Immature natural killer cell (primary cell): ENCODE measurements at places on chromosomes 7 and 10.
A peak's percentile ranks its signal among the peaks of the same experiment; 100 is the strongest.

DNA sequence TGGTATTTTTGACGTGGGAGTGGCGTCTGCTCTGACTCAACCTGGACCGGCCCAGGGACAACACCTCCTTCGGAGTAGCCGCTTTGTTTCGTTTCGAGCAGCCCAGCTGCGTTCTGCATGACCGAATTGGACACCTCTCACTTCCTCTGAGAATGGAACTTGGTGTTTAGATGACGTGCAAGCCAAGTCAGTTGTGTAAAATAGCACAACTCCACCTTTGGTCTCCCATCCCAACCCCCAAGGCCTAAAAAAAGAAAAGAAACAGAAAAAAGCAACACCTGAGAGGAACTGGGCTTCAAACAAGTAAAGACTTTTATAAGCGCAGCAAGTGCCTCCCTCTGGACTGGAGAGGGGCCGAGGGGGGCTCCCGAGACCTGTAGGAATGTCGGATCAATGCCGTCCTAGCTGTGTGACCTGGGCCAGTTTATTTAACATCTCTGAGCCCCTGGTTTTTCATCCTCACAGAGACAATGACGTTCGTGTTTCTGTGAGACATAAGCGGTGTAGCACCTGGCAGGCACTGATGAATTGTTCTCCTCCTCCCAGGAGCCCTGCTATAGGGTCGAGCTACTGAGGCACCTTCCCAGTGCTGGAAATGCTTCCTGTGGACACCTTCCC lies 52.0 kb upstream of the SMNDC1 start:
- H3K4me1 ChIP-seq = peaks cover 7% of the 10 kb centered on the region
- no peaks in the 10 kb centered on the region for H3K36me3 ChIP-seq
- H3K4me3 ChIP-seq = peak overlapping the region; percentile 12

DNA sequence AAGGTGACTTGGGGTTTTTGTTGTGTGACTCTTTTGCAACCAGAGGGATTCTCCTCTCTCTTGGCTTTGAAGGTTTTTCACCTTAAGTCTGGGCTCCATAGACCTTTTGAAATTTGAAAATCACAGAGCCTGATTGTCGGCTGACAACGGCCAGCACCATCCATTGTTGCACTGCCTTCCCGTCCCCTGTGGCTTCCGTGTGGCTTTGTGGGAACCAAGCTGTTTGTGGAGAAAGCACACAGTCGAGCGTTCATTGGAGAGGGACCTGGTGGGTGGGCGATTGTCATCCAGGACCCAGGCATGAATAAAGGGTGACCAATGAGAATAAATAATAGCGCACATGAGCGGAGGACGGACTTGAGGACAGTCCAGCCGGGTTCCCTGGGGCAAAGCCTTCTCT lies 7.4 kb upstream of the RAMP3 start:
- no peak overlapping the region for H3K4me3 ChIP-seq
- no peaks in the 10 kb centered on the region for H3K4me1 ChIP-seq
- no peaks in the 10 kb centered on the region for H3K27me3 ChIP-seq
- DNase-seq = no peak
- H3K36me3 ChIP-seq = no peaks in the 10 kb centered on the region
- H3K27ac ChIP-seq = no peak overlapping the region

DNA sequence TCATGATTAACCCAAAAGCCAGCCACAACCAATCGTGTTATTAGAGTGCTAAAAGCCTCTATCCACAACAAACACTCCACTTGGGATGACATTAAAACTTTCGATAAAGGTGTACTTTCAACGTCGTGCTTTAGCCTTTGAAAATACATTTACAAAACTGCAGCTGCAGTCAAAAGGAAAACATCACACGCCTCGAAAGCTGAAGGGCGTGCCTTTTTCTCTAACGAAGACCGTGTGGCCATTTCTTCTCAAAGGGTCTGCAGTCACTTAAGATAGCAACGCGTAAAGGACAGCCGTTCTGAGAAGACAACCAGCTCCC lies 1.1 kb downstream of the ARHGAP12 start:
- H3K27me3 ChIP-seq = peaks cover 24% of the 10 kb centered on the region
- no peaks in the 10 kb centered on the region for H3K36me3 ChIP-seq
- peaks cover 49% of the 10 kb centered on the region for H3K4me1 ChIP-seq
- no peak for DNase-seq

DNA sequence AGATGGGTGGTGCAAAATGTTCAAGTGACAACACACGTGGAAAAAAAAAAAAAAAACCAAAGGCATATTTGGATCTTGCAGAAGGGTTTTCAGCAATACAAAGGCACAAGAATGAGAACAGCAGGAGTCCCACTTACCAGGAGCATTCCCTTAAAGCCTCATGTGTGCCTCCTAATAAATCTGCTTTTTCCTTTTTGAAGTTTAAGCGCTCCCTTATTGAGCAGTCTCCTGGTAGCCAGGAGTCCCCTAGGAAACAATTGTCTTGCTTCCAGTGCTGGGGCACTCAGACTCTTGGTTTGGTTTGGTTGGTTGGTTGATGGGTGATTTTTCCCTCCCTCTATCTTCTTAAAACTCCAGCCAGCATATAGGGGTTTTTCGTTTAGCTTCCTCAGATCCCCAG lies 321.8 kb upstream of the NFE2L3 start:
- no peak overlapping the region for H3K27ac ChIP-seq
- H3K27me3 ChIP-seq = no peaks in the 10 kb centered on the region
- no peak for DNase-seq
- H3K4me1 ChIP-seq = no peaks in the 10 kb centered on the region
- no peak overlapping the region for H3K4me3 ChIP-seq
- H3K36me3 ChIP-seq = no peaks in the 10 kb centered on the region

- H3K36me3 ChIP-seq = no peaks in the 10 kb centered on the region
- no peak for DNase-seq
- H3K4me3 ChIP-seq = no peak overlapping the region
- H3K27me3 ChIP-seq = peaks cover 3% of the 10 kb centered on the region
Observed at GRCh38 chr7:11489280-11489679, 342.7 kb downstream of the THSD7A start.

- H3K4me1 ChIP-seq = peaks cover under 1% of the 10 kb centered on the region
- DNase-seq = no peak
- H3K27ac ChIP-seq = no peak overlapping the region
- H3K36me3 ChIP-seq = peaks cover 28% of the 10 kb centered on the region
- no peak overlapping the region for H3K4me3 ChIP-seq
Observed at GRCh38 chr7:5709347-5709950, 72.0 kb downstream of the RNF216 start.

GRCh38 chr7:157490465-157490912 lies 153.7 kb downstream of the DNAJB6 start:
- H3K4me1 ChIP-seq = peaks cover 16% of the 10 kb centered on the region
- peak overlapping the region; percentile 48 for H3K27ac ChIP-seq
- H3K4me3 ChIP-seq = peak overlapping the region; percentile 53
- no peaks in the 10 kb centered on the region for H3K36me3 ChIP-seq
- DNase-seq = peak; percentile 78

GRCh38 chr7:112362731-112363131 lies 87.5 kb upstream of the IFRD1 start:
- no peaks in the 10 kb centered on the region for H3K4me1 ChIP-seq
- no peaks in the 10 kb centered on the region for H3K36me3 ChIP-seq
- no peak for DNase-seq
- peaks cover 6% of the 10 kb centered on the region for H3K27me3 ChIP-seq
- no peak overlapping the region for H3K4me3 ChIP-seq
- H3K27ac ChIP-seq = no peak overlapping the region

DNA sequence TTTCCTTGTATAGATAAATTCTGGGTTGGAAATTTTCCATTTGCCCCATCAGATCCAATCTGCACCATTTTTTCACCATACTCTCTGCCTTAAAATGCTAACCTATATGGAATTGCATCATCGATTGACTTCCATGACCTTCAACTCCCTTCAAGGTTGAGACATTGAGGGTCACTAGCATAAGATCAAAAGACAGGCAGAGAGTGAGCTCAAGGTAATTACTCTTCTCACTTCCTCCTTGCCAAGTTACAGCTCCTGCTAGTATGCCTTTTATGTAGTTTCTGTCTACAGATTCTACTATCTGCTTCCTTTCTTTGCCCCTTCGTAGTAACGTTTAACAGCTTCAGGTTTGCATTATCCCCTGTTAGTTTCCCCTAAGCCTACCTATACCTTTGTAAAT lies 1127.7 kb upstream of the LRRTM3 start:
- no peak overlapping the region for H3K4me3 ChIP-seq
- no peaks in the 10 kb centered on the region for H3K4me1 ChIP-seq

DNA sequence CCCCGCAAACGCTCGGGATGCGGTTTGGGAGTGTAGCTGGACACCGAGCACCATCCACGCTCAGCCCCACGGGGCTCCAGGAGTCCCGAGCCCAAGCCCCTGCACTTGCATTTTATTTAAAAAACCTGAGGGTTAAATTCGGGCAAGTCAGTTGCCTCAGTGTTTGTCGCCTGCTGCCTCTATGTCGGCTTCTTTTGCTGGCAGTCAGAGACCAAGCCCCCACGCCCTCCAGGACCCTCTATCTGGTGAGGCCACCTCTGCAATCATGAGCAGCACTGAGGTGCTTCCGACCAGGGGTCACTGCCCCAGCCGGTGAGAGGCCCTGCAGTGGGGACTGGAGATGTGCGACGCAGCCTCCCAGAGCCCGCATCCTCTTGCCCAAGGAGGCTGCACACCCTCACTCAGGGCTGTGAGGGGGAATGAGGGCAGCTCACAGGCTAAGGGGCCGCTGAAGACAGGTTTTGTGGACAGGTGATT lies 13.3 kb upstream of the ZNF273 start:
- peak overlapping the region; percentile 5 for H3K4me3 ChIP-seq
- peaks cover 11% of the 10 kb centered on the region for H3K4me1 ChIP-seq
- no peak overlapping the region for H3K27ac ChIP-seq
- DNase-seq = no peak

GRCh38 chr10:78868048-78868447 lies 200.7 kb upstream of the ZMIZ1 start:
- DNase-seq = no peak
- no peak overlapping the region for H3K27ac ChIP-seq
- peaks cover 3% of the 10 kb centered on the region for H3K27me3 ChIP-seq
- H3K4me3 ChIP-seq = no peak overlapping the region

GRCh38 chr10:30553626-30554439 lies 75.7 kb downstream of the LYZL2 start:
- H3K4me3 ChIP-seq = no peak overlapping the region
- peak overlapping the region; percentile 26 for H3K27ac ChIP-seq
- peaks cover 2% of the 10 kb centered on the region for H3K27me3 ChIP-seq

DNA sequence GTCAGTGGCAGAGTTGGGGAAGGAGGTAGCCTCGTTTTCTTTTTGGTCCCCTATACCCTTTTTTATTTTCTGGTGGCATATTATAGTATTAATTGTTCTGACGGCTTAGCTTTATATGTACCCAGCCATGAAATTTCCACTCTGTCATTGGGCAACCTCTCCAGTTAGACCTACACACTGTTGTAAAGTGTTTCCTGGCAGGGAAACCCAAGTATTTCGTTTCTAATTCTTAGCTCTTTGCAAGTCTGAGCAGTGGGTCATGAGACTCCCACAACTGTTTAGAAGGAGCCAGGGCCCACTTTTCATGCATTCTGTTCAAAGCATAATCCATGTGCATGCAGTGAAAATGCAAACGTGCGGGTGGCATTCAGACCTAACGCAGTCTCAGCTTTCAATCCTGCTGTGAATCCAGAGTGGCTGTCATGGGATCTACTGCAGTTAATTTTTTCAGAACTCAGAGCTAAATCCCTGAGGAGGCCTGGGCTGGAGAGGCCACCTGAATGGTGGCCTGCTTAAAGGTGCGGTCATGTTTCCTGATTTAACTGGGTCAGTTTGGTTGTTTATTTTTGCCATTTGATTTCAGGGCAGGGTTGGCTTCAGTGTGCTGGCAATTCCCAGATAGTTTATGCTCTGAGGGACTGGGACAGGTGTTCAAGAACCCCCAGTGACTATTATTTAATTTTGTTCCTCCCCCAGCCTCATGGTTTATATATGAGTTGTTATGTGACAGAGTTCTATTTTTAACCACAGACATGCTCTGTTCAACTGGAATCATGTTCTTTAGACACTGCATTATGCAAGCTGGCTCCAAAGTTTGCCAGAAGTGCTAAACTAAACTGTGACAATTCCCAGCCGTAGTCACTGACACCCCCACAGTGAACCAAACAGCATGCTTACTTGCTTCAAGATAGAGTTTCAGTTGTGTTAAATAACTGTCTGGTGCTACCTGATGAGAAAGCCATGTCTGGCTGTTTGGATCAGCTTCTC lies 27.4 kb upstream of the SYPL1 start:
- H3K27ac ChIP-seq = no peak overlapping the region
- no peak overlapping the region for H3K4me3 ChIP-seq
- H3K36me3 ChIP-seq = no peaks in the 10 kb centered on the region
- no peaks in the 10 kb centered on the region for H3K4me1 ChIP-seq
- DNase-seq = no peak
- peaks cover 2% of the 10 kb centered on the region for H3K27me3 ChIP-seq

GRCh38 chr10:23111517-23112286 lies 16.3 kb downstream of the MSRB2 start:
- DNase-seq = no peak
- no peak overlapping the region for H3K4me3 ChIP-seq
- H3K27me3 ChIP-seq = no peaks in the 10 kb centered on the region
- H3K36me3 ChIP-seq = peaks cover 24% of the 10 kb centered on the region
- H3K4me1 ChIP-seq = no peaks in the 10 kb centered on the region
- no peak overlapping the region for H3K27ac ChIP-seq

GRCh38 chr7:113548137-113548536 lies 370.7 kb downstream of the PPP1R3A start:
- DNase-seq = no peak
- no peak overlapping the region for H3K27ac ChIP-seq
- no peak overlapping the region for H3K4me3 ChIP-seq
- no peaks in the 10 kb centered on the region for H3K36me3 ChIP-seq
- no peaks in the 10 kb centered on the region for H3K4me1 ChIP-seq
- no peaks in the 10 kb centered on the region for H3K27me3 ChIP-seq

GRCh38 chr10:84755311-84755710 lies 426.9 kb downstream of the CCSER2 start:
- no peaks in the 10 kb centered on the region for H3K36me3 ChIP-seq
- no peaks in the 10 kb centered on the region for H3K27me3 ChIP-seq
- H3K4me1 ChIP-seq = no peaks in the 10 kb centered on the region

- peaks cover 37% of the 10 kb centered on the region for H3K4me1 ChIP-seq
- no peak for DNase-seq
- peak overlapping the region; percentile 91 for H3K27ac ChIP-seq
Observed at GRCh38 chr7:2520131-2520760, 672 bp downstream of the LFNG start.

- H3K36me3 ChIP-seq = no peaks in the 10 kb centered on the region
- H3K4me3 ChIP-seq = no peak overlapping the region
- no peaks in the 10 kb centered on the region for H3K4me1 ChIP-seq
- H3K27me3 ChIP-seq = no peaks in the 10 kb centered on the region
- DNase-seq = no peak
Observed at GRCh38 chr10:106395041-106395749, 769.3 kb downstream of the SORCS1 start.

GRCh38 chr7:113487925-113488731 lies 369.8 kb upstream of the SMIM30 start:
- H3K4me3 ChIP-seq = no peak overlapping the region
- H3K4me1 ChIP-seq = no peaks in the 10 kb centered on the region
- H3K36me3 ChIP-seq = no peaks in the 10 kb centered on the region
- no peak overlapping the region for H3K27ac ChIP-seq
- DNase-seq = no peak
- H3K27me3 ChIP-seq = no peaks in the 10 kb centered on the region

GRCh38 chr10:132096223-132096622 lies 30.5 kb downstream of the JAKMIP3 start:
- no peaks in the 10 kb centered on the region for H3K36me3 ChIP-seq
- no peak overlapping the region for H3K4me3 ChIP-seq
- H3K27ac ChIP-seq = no peak overlapping the region
- peaks cover 14% of the 10 kb centered on the region for H3K27me3 ChIP-seq
- DNase-seq = no peak
- peaks cover 8% of the 10 kb centered on the region for H3K4me1 ChIP-seq

- no peak for DNase-seq
- no peaks in the 10 kb centered on the region for H3K4me1 ChIP-seq
- H3K27me3 ChIP-seq = no peaks in the 10 kb centered on the region
- no peak overlapping the region for H3K27ac ChIP-seq
Observed at GRCh38 chr10:70341016-70341415, 41.4 kb downstream of the LRRC20 start.
